NCI-H1436 treated with DMSO at 0.1 percent for 48 hours (cell line): ENCODE measurements at places on chromosomes 16 and 17.

DNA sequence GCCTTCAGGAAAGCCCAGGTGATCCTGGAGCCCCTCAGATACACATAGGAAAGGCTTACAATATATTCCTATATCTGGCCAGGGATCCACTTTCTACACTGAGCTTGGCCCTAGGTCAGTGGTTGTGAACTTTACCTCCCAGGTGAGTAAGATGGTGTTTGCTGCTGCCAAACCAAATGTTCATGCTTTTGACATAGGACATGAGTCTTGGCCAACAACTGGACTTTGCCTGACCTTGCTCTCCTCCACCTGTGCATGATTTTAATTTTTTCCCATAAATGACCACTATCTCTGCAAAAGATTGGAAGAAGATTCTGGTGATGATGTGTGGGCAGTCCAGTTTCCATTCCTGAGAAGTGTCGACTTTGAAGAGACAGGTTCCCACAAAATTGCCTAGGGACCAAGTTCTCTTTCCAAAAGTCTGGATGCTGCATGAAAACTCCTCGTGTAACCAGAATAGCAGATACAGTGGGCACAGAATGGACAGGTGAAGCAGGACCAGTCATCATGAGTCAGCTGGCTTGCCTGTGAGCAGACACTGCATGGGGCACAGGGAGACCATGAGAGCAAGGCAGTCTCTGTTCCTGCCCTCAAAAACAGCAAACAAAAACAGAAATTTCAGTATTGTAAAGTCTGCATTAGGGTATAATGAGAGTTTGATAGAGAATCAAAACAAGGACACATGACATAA, 226.4 kb upstream of the MON1B start:
- no peak for DNase-seq

DNA sequence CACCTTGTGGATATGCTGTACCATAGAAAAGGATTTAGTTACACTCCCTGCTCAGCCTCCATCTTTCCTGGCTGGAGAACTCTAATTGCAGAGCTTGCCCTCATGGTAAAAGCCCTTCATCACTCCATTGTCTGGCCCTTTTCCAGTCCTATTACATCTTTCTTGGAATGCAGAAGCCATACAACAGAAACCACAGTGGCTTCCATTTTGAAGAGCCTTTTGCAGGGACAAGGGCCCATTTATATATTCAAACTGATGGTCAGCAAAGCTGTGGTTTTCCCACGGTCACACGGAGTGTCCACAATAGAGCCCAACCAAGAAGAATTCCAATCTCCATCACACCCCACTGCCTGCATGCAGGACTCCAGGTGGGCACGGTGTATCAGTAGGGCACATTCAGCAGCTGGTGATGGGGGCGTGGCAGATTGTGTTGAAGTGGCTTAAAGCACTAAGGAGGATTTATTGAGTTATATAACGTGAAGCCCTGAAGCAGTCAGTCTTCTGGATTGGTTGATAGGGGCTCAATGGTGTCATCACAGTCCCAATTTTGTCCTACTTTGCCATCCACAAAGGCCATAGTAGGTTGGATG, 20.3 kb downstream of the COPRS start:
- DNase-seq: no peak

DNA sequence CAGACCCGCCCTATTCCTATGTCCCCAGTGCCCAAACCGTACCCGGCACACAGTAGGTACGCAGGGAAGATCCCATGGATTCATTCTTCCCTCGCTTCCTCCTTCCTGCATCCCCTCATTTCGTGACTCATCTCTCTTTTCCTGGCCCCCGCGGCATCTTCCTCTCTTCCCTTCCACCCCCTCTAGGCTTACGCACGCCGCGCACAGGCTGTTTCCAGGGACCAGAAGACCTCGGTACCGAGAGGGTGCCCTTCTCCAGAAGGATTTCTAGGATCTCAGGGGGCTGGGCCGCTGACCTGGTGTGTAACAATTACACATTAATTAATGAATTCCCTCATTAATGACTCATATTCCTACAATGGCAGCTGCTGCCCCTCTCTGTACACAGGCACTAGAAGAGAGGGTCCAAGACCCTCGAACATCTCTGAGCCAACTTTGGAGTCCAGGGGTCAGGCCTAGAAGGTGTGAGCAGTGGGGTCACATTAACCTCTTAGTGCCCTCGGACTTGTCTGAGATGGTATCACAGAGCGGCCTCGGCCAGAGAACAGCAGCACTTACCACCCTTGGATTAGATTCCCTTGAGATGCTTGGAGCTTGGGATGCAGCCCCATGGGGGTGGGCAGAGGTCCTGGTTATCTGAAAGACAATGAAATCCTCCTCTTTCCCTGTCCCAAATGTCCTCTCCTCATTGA, 16.8 kb upstream of the PLLP start:
- no peak for DNase-seq

GRCh38 chr16:71794018-71794417, 14.6 kb downstream of the AP1G1 start:
- DNase-seq: no peak

DNA sequence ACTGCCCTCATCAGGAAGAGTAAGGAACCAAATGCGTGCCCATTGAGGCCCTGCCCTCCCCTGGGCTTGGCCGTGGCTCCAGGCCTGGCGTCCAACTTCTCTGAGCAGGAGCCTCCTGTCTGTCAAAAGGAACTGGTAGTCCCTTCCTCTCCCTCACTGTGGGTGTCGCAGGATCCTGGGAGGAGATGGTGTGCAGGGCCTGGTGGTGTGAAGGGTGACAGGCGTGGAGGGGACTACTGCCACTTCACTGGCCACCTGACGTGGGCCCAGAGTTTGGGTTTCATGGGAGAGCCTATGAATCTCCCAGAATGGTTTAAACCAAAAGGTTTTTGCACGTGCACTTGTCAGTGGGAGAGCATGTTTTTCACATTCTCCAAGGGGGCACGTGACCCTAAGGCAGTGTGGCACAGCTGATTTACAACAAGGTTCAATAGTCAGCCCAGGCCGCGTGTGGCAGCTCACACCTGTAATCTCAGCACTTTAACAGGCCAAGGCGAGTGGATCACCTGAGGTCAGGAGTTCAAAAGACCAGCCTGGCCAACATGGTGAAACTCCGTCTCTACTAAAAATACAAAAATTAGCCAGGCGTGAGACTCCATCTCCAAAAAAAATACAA, 12.5 kb downstream of the ARL2BP start:
- no peak for DNase-seq

GRCh38 chr17:7551396-7551795, 2.5 kb downstream of the TNFSF12 start:
- no peak for DNase-seq

DNA sequence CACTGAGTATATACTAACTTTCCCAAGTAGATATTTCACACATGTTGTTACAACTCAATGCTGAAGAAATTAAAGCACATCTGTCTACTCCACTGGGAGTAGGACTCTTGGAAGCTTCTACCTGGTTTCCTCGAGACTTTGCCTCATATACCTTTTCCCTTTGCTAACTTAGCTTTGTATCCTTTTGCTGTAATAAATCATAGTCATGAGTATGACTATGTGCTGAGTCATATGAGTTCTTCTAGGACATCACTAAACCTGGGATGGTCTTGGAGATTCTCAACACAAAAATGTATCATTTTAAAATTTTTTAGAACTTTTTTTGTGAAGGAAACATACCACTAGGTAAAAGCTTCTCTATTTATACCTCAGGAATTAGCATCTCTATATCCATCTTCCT, 39.8 kb downstream of the ABCA5 start:
- DNase-seq: no peak

- DNase-seq: no peak
Measured at GRCh38 chr16:49739381-49739780, 116.5 kb downstream of the ZNF423 start.

GRCh38 chr17:62681939-62682381, 54.5 kb downstream of the MRC2 start:
- no peak for DNase-seq

- DNase-seq: no peak
Measured at GRCh38 chr16:1768767-1769401, 2.5 kb downstream of the NME3 start.

DNA sequence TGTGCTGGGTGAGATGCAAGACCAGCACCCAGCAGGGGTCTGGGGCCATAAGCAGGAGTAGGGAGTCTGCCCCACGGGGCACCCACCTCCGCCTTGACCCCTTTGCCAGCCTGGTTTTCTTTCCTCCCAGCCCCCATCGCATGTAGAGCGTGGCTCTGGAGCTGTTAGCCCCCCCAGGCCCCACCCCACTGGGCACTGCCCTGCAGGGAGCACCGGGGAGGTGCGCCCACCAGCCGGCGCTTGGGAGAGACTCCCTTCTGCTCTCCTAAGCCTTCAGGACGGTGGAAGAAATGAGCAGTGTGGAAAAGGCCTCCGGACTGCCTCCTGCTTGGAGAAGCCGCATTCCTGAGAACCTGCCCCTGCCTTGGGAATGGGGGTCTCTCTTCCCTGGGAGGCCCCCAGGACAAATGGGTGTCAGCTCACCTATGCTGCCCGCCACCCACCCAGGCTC, 186.2 kb downstream of the IRF8 start:
- no peak for DNase-seq

DNA sequence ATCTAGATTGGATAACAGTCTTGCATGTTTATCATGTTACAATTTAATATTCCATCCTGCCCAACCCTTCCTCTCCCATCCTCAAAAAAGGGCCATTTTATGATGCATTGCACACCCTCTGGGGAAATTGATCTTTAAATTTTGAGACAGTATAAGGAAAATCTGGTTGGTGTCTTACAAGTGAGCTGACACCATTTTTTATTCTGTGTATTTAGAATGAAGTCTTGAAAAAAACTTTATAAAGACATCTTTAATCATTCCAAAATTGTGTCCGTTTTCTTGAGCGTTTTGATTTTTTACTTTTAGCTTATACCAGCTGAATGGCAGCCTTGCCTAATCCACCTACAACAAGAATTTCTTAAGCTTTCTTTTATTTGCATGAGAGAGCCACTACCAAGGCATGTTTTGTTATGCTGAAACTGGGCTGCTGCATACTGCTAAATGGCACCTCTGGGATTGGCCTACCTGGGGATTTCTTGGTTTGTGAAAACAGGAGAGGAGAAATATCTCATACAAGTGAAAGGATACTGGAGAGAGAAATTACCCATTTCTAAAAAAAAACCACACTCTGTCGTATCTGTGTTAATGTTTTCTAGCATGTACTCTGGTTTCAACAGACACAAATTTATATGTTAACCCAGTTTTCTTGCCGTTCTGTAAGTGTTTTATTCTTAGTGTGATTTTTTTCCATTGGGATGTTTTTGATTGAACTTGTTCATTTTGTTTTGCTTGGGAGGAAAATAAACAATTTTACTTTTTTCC, 52.2 kb downstream of the TUBD1 start:
- no peak for DNase-seq

GRCh38 chr17:67922503-67922902, 73.8 kb downstream of the C17orf58 start:
- no peak for DNase-seq

GRCh38 chr17:29526322-29526721, 40.5 kb downstream of the ABHD15 start:
- DNase-seq: no peak

DNA sequence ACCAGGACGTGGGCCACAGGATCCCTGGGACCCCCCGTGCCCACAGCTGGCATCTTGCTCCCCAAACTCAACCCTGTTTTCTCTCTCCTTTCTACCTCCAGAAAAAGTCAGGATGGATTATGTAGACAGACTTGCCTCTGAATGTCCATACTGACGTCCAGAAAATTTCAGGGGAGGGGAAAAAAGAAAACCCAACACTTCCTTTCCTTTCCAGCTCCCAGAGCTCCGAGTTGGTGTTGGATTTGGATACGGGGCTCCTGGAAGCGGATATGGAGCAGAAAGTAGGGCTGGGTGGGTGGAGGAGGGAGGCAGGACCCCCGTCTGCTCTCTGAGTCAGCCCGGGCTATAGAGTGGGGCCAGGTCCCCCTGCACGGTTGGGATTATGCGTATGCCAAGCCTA, 70.2 kb downstream of the MRM3 start:
- DNase-seq: no peak

GRCh38 chr16:1175566-1176279, 22.8 kb downstream of the CACNA1H start:
- no peak for DNase-seq

DNA sequence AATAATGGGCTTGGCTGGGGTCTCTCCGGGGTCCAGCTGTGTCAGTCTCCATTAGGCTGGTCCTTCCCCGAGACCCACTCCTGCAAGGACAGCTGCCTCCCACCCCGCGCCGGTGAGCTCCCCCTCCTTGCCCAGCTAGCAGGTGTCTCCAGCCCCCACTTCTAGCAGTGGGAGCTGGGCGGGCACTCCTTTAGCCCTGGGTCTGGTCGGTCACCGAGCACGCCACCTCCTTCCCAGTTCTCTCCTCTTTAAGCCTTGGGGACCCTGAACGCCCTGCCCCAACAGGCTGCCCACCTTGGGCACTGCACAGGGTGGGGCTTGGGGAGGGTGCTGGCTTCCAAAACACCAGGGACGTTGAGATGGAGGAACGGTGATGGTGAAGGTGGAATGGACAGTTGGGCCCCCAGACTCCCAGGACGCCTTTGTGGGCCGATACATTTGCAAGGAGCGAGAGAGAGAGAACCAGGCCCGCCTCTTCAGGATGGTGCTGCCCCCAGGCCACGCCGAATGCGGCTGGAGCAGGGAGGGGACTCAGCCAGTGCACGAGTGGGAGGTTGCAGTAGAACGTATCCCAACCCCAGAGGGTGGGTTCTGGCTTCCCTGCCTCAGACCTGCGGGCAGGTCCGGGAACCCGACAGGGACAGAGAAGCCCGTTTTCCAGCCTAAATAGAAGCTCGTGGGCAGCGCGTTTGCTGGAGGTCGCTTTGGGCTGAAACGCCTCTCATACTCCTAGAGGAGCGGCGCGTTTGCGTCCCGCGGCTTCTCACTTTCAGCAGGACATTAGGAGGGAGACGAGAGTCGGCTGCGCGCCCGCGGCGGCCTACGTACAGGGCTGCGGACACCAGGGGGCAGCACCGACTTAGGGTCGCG, 10.7 kb downstream of the TBX2 start:
- DNase-seq: no peak

- no peak for DNase-seq
Measured at GRCh38 chr16:75097191-75097761, 19.3 kb downstream of the LDHD start.

DNA sequence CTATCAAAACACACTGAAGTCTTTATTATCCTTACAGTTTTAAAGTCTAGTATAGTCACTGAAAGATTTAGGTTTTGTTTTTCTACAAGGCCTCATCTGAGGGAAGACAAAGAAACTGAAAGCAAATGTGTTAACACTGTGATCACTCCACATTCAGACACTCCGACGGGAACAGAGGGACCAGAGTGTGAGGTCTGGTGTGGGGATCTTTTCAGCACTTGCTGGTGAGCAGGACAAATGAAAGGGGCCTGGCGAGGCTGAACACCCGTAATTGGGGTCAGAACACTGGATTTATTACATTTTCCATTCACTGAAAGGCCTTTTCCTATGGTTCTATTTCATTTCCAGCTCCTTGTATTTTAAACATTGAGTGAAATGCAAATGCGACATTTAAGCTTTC, 910.5 kb downstream of the CDH11 start:
- no peak for DNase-seq

- DNase-seq: no peak
Measured at GRCh38 chr17:41992576-41992975, 24.7 kb downstream of the DNAJC7 start.

DNA sequence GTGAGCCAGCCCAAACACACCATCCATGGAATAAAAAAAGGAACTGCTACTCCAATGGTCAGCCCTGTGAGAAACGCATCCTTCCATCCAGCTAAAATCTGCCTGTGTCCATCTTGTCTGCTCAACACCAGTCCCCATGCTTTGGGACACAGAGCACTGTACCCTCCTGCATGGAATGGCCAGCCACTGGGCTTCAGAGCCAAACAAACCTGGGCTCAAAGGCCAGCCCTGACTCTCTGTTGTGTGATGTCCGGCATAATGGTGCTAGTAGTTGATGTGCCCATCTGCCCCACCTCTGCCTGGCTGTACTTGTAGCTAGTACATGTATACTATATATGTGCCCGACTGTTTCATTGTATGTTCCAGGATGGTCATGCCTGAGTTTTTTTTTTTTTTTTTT, 77.6 kb upstream of the AMZ2 start:
- DNase-seq: no peak
